ENCODE measurements at places on chromosomes 11 and 22.

- no peak for DNase-seq
These were observed 42.2 kb upstream of the FBLN1 start for GRCh38 chr22:45460288-45461109.

DNA sequence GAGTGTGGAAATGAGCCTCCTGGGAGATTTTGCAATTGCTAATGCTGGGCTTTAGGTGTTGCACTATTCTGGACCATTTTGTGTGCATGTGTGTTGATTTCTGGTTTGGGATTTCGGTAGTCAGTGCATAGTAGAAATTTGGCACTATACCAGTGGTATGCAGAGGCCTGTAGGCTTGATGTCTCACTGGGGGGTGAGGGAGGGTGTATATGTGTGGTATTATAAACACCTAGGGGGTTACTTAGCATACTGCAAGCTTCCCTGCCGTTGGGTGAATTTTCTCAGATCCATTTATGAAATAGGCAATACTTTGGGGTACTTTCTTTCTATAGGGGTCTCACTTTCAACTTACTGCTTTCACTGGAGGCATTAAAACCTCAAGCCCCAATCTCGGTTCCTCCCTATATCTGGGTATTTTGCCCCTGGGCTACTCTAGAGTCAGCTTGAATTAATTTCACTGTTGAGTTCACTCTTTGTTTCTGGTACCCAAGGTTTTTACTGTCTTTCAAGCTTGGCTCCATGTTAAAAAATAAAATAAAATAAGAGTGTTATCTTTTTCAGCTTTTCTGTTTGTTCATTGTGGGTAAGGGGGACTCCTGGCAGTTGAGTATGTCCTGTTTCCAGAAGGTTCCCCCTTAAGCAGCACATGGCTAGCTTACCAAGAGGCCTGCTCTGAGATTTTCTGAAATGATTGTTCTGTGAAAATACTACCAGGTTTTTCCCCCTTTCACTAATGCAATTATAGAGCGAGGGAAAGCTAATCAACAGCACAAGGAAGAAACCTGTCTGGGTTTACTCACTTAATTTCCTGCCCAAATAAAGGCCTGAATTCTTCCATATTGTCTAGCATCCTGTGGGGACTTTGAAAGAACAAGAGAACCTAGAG is 45.8 kb downstream of the PPFIBP2 start:
- no peak for DNase-seq

DNA sequence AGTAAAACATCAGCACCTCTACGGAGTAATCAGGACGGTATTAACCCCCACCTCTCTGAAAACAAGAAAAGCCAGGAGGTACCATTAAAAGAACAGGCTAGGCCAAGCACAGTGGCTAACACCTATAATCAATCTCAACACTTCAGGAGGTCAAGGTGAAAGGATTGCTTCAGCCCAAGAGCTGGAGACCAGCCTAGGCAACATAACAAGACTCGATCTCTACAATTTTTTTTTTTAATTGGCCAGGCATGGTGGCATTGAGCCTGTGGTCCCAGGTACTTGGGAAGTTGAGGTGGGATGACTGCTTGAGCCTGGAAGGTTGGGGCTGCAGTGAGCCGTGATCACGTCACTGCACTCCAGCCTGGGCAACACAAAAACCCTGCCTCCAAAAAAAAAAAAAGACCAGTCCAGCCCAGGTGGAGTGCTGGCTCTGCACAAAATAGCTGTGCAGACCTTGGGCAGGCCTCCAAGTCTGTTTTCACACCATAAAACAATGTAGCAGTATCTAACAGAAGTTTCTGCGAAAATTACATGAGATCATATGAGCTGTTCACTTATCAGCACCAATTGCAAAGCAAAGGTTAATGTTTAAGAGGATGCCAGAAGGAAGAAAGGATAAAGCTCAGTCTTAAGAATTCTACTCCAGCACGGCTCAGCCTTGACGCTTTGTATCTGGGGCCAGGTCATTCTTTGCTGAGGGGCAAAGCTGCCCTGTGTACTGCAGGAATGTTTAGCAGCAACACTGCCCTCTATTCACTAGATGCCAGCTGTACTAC is 14.8 kb downstream of the CHKA start:
- no peak for DNase-seq

DNA sequence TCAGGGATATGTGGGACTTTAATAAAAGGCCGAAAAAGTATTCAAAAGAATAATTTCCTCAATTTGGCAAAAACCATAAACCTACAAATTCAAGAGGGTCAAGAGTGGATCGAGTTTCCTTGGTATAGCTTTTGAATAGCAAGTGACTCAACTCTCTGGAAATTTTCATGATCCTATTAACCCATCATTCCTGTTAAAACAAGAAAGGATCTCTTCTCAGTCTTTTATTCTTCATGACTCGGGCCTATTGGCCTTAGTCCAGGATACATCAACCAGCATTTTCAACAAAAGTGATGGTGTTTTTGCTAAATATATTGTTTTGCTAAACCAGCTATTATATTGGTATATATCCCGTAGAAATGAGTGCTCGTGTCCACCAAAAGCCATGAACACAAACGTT is 110.3 kb downstream of the ATXN10 start:
- DNase-seq: no peak

GRCh38 chr11:77617892-77618291 is 19.7 kb downstream of the CLNS1A start:
- no peak for DNase-seq

DNA sequence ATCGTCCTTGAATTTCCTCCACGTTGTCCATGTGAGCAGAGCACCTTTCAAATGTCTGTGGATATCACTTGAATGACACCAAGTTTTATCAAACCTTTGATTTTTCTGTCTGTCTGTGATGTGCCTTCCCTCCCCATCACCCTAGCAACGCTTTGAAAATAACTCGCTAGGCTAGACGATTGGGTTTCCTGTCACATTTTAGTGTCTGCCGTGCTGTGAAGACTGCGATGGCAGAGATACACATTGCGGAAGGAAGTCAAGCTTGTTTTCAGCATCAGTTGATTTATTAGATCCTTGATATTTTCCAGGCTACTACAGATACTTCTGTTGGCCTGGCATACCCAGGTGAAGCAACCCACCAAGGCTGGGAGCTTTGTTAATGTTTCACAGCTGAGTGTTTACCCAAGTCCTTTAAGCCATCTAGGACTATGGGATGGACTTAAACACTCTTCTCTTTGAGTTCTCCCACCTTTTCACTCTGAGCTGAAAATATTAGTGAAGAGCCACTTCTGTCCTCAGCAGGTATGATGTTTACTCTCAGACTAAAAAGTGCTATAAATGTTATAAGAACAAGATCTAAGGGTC is 93.6 kb upstream of the CD44 start:
- DNase-seq: no peak

Measured in activated CD4-positive, CD25-positive, alpha-beta regulatory T cell (primary cell).